ENCODE measurements at places on chromosomes 16 and 17.

GRCh38 chr16:5450409-5451104 lies 353.0 kb upstream of the EEF2KMT start:
- DNase-seq: no peak

- no peak for DNase-seq
Observed at GRCh38 chr16:29982560-29983419, 9.1 kb downstream of the TAOK2 start.

DNA sequence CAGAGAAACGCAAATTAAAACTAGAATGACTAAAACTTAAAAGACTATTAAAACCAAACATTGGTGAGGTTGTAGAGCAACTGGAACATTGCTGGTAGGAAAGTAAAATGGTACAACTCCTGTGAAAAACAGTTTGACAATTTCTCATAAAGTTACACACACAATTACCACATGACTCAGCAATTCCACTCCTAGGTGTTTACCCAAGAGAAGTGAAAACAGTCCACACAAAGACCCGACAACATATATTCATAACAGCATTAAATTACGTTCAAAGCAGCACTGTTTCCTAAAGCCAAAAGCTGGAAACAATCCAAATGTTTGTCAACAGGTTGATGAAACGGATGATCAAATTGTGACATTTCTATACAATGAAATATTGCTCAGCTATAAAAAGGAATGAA lies 26.5 kb upstream of the ALOX12 start:
- no peak for DNase-seq

DNA sequence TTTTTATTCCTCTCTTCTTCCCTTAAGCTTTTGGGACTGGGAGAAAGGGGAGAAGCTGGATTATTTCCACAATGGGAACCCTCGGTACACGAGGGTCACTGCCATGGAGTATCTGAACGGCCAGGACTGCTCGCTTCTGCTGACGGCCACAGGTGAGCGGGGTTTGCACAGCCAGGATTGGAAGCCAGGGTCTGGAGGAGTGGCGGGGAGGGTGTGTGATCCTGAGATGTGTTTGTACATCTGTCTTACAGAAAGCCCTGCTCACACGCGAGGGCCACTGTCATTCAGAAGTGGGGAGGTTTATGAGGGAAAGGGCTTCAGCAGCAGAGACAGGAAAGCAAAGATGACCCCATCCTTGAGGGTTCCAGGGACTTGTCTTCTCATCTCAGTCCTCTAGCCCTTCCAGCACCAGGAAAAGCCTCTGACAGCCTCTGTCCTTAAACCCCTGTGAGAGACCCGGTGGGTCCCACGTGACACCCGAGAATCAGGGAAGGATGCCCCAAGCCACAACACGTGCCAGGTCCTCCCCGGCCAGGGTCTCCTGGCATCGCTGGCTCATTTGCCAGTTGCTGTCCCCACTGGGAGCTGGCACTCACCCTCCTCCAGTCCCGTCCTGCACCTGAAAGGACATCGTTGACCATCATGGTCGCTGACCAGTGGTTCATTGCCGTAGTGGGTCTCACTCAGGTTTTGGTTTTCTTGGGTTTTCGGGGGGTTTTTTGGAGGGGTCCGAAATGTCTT lies 44.3 kb upstream of the CHMP6 start:
- DNase-seq: no peak

DNA sequence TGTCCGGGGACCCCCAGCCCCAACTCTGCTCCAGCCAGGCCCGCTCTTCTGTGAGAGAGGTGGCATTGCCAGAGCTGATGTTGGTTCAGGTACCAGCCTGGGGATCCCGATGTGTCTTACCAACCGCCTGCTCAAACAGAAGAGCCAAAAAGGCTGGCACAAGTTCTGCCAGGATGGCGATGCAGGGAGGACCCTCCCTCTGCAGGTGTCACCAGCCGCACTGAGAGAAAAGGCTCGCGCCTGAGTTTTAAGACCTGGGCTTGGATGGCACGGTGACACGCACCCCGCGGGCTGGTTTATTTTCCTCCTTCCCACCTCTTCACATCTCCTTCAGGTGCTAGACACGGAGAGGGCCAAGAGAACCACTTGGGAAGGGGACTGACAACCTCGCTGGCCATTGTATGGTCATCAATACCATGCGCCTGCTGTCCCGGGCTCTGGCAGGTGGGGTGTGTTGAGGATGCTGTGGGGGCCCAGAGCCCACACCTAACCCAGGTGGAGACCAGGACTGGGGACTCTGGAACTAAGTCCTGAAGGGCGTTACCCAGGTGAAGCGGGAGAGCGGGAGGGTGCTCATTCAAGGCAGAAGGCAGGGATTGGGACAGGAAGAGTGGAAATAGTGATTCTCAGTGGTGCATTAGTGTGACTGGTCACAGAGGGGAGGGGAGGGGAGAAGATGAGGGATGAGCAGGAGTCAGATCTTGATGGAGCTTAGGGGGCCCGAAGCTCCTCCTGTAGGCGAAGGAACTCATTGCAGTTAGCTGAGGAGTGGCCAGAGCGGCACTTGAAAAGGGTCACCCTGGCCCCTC lies 16.3 kb downstream of the FOXJ1 start:
- no peak for DNase-seq

GRCh38 chr17:41340494-41340893 lies 10.1 kb downstream of the KRT33A start:
- no peak for DNase-seq

DNA sequence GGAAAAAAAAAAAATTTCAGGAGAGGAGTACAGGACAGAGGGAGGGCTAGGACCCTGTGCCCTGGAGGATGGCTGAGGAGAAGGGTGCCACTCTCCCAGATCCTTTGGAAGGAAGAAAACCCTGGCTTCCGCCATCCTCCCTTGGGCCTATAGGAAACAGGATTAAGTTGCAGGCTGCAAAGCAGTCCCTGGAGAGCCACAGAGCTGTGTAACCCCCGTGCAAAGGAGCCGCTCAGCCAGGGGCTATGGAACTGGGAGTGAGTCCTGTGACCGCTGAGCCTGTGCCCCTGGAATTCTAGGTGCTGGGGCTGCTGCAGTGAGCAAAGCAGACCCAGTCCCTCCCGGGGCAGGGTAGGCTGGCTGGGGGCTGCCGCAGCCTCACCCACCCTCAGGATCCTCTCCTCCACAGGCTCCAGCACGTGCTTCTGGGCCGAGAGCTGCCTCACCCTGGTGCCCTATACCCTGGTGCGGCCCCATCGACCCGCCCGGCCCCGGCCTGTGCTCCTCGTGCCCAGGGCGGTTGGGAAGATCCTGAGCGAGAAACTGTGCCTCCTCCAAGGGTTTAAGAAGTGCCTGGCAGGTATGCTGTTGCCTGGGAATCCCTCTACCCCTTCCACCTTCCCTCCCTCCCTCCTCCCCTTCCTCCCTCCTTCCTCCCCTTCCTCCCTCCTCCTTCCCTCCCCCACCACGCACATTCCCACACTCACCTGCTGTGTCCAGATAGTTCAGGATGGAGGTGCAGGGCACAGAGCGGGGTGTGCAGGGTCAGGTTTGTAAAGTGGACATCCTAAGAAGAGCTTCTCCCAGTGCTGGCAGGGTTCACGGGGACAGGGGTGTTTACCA lies 15.3 kb downstream of the SGSH start:
- DNase-seq: no peak

GRCh38 chr16:12354296-12354833 lies 377.8 kb downstream of the SNX29 start:
- DNase-seq: no peak

DNA sequence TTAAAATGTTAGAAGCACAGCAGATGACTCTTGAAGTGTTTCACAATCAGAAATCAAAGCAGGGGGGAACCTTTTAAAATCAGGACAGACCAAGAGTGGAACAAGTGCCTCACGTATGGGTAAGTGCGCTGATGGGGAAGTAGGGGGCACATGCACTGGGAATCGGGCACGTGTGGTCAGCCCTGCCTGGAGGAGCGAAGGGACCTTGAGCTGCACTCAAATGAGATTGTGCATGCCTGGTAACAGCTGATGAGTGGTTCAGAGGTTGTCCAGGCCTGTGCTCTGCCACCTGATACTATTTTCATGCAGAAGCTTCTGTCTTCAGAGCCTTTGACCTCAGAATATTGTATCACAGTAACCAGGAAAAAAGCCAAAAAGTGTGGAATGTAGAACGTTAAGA lies 13.7 kb upstream of the XYLT2 start:
- no peak for DNase-seq

- DNase-seq: no peak
Observed at GRCh38 chr17:61007980-61008379, 330.3 kb downstream of the BCAS3 start.

DNA sequence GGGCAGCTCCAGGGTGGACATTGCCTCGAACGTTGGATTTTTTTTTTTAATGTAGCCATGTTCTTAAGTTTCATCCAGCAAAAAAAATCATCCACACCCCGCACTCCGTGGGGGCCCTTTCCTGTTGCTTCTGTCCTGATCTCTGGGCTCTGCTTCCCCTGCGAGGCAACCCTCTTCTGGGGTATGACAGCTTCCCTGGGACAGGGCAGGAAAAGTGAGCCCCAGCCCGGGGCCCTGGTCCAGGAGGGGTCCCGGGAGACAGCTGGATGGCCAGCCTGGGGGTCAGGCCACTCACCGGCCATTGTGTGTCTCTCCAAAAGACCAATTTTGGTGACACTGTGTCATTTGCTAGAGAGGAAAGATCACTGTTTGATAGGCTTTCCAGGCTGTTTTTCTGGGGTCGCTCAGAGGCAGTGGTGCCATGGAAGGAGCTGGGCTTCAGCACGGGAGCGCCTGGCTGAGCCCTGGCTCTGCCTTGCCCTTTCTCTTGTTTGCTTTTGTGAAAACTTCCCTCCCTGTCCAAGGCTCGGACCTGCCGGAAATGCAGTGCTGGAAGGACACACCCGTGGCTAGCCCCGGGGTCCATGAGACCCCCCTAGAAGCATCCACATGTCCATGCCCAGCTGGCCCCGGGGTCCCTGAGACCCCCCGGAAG lies 41.0 kb upstream of the CHMP6 start:
- no peak for DNase-seq

DNA sequence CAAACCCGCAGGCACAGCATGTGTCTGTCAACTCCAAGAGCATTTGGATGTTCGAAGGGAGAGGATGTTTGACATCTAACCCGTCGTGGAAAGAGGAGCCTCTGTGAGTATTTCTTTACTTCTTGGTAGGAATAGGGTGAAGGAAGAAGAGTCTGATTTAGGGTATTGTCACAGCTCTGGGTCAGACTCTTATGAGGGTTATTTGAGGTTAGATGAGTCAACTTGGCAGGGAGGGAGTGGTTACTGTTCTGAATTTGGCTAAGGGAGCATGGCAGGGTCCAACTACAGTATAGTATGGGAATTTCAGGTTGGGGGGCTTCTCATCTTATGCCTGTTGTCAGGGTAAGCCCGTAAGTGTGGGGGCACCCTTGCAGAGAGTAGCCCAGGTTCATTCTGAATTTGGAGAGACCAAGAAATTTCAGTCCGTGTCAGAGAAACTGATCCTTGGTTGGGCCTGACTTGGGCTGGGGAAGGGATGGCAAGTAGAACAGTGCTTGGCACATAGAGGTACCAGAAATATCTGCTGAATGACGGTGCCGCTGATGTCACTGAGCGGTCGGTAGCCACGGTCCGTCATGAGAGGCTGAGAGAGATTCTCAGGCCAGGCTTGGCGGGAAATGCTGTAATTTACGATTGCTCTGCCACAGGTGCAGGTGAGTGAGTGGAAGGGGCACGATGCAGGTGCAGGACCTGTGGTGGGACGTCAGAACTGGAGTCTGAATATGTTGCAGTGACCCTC lies 43.2 kb downstream of the MYH3 start:
- no peak for DNase-seq

GRCh38 chr17:32227910-32228309 lies 37.7 kb upstream of the RHBDL3 start:
- DNase-seq: no peak

GRCh38 chr17:34781571-34782108 lies 179.6 kb downstream of the CCT6B start:
- no peak for DNase-seq

DNA sequence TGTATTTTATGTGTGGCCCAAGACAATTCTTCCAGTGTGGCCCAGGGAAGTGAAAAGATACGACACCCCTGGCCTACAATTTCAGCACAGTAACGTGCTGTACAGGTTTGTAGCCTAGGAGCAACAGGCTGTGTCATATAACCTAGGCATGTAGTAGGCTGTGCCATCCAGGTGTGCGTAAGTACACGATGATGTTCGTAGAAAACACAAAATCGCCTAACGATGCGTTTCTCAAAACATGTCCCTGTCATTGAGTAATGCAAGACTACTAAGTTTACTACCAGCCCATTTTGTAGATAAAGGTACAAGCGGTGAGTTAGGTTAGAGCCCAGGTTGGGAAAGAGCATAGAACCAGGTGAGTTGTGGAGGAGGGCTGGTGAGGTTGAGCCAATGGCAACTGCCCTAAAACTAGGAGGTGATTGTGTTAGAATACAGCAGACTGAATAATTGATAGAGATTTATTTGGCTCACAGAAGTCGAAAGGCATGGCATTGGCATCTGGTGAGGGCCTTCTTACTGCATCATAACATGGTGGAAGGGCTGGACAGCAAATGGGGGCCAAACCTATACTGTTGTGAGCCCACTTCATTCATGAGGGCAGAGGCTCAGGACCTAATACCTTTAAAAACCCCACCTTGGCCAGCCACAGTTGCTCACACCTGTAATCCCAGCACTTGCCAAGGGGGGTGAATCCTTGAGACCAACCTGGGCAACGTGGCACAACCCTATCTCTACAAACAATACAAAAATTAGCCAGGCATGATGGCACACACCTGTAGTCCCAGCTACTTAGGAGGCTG lies 4.2 kb downstream of the EIF1 start:
- no peak for DNase-seq

GRCh38 chr17:42566883-42567573 lies at the start of gene MLX:
Gene MLX (plus strand): TSS chr17:42567100. CDS start chr17:42567125, 25 bp downstream.
- peak; percentile 93 for DNase-seq

DNA sequence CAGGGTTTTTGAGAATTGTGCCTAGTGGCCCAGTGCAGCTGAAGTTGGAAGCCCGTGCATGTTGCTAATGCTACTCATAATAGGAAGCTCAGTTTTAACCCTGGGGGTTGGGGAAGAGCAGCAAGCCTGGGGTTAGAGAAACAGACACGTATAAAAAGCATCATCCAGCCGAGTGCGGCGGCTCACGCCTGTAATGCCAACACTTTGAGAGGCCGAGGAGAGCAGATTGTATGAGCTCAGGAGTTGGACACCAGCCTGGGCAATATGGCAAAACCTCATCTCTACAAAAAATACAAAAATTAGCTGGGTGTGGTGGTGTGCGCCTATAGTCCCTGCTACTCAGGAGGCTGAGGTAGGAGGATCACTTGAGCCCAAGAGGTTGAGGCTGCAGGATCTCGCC lies 2.3 kb upstream of the CLUH start:
- DNase-seq: no peak

DNA sequence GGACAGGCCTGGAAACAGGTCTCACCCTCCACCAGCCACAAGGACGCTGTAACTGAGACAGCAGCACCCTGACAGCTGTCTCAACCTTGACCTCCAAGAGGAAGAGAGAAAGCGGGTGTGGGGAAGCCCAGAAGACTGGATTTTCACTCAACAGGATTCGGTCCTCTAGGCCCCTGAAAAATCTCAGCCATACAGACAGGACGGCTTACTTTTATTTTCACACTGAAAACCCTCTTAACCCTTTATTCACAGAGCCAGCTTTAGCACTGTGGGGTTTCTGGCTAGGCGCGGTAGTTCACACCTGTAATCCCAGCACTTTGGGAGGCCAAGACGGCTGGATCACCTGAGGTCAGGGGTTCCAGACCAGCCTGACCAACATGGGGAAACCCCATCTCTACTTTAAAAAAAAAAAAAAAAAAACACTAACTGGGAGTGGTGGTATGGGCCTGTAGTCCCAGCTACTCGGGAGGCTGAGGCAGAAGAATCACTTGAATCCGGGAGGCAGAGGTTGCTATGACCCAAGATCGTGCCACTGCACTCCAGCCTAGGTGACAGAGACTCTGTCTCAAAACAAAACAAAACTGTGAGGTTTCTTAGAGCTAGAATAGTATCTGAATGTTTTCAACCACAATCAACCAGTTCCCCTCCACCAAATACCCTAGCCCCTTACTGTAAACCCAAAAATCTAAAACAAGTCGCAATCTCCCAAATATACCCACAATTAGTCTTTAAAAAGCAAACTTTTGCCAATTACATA lies 5.3 kb downstream of the ANKRD11 start:
- no peak for DNase-seq
